Pancreas (tissue), 10 donors: ENCODE measurements at places on chromosomes 12 and 14. TPM values are rescaled to one million over a fixed set of nuclear protein-coding genes. Genes with fewer than 3 reads are reported as not detected.

DNA sequence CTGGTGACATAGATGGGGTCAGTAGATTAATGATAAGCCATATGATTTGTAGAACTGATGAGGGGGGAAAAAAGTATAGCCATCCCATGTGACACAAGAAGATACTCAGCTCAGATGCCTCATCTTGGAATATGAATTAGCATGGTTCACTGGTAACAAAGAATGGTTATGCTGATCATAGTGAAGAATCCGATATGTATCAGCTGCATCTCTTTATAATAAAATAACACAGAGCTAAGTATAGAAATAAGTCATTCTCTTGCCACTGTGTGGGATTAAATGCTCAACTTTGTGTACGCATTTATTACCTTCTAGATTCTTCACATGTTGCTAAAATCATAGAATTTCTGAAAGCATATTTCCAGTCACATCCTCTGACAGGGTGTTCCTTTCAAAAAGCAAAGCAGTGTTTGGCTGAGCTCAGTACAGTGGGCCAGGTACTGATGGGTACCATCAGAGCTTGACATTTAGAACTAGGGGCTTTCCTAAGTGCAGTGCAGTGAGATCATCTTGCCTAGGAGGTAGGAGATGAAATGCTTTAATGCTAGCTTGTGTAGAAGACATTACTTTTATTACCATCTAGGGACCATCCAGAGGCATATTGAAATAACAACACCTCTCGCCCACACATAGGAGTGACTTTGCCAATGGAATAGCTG is 256.2 kb downstream of the TMEM117 start:
- no peak for DNase-seq

The SPIC gene
- polyA plus RNA-seq: not detected

The MYO1H gene
- polyA plus RNA-seq: not detected

The REM2 gene
- 0.72 TPM for polyA plus RNA-seq

- no peak for DNase-seq
Measured at GRCh38 chr14:48748151-48748675, 838.0 kb downstream of the RPS29 start.

DNA sequence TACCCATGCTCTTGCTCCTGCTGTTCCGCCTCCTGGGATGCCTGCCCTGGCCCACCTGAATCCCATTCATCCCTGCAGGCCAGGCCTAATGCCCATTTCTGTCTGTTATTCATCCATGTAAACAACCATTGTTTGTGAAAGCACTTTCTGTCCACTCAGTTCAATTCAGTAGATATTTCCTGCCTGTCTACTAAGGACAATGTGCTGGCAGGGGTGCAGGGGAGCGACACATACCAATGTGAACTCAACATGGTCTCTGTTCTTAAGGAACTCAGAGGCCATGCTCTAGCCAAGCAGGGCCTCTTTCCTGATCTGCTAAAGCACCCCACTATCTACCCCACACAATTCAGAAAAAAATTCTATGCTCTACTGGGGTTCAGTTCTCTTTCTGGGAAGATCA is 88.5 kb upstream of the ZFP36L1 start:
- DNase-seq: no peak

The KRT80 gene
- polyA plus RNA-seq: 8.1 TPM

- DNase-seq: peak; percentile 40
Measured at GRCh38 chr14:68583548-68584280, 209.2 kb downstream of the ZFP36L1 start.

- no peak for DNase-seq
Measured at GRCh38 chr12:132364348-132364902, 35.0 kb upstream of the GALNT9 start.

GRCh38 chr12:8687846-8688601 is 9.8 kb upstream of the RIMKLB start:
- no peak for DNase-seq

The SRRM4 gene
- 0.02 TPM for polyA plus RNA-seq

GRCh38 chr12:67501362-67501761 is 147.2 kb upstream of the DYRK2 start:
- DNase-seq: no peak

GRCh38 chr12:51792417-51792816 is 56.1 kb downstream of the FIGNL2 start:
- DNase-seq: no peak

The KRT81 gene
- polyA plus RNA-seq: 0.66 TPM

DNA sequence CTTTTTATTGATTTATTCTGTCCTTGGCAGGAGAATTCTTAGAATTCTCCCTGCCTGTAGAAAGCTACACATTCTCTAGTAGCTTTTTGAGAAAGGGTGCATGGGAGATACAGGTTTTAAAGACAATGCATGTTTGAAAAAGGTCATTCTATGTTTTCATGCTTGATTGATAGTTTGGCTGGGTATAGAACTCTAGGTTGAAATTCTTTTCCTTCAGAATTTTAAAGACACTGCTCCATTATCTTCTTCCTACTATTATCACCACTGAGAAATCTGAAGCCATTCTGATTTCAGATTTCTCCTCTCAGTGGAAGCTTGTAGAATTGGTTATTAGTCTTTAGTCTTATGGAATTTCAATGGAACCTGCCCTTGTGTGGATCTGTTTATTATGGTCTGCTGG is 14.0 kb downstream of the ATF7IP start:
- DNase-seq: no peak

DNA sequence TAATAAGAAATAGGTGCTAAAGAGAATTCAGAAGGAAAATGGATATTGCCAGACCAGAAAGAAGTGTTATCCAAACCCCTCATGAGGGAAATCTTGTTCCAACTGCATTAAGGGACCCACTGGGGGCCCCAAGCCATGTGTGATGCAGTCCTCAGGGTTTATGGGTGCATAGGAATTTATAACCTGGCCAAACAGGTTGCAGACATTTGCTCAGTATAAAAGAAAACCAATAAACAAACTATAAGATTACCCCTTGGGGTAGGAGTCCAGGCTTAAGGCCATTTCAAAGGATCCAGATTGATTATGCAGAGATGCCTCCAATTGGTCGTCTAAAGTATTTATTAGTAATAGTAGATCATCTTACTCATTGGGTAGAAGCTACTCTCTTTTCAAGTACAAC is 240.9 kb upstream of the DIO3 start:
- DNase-seq: no peak

DNA sequence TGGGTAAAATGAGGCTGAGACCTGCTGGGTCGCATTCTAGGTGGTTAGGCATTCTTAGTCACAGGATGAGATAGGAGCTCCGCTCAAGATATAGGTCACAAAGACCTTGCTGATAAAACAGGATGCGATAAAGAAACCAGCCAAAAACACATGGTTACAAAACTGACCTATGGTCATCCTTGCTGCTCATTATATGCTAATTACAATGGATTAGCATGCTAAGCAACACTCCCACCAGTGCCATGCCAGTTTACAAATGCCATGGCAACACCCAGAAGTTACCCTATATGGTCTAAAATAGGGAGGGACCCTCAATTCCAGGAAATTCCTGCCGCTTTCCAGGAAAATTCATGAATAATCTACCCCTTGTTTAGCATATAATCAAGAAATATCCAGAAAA is 132.4 kb downstream of the BRMS1L start:
- DNase-seq: no peak

GRCh38 chr12:127125607-127126259 is 1141.2 kb upstream of the TMEM132C start:
- DNase-seq: no peak

DNA sequence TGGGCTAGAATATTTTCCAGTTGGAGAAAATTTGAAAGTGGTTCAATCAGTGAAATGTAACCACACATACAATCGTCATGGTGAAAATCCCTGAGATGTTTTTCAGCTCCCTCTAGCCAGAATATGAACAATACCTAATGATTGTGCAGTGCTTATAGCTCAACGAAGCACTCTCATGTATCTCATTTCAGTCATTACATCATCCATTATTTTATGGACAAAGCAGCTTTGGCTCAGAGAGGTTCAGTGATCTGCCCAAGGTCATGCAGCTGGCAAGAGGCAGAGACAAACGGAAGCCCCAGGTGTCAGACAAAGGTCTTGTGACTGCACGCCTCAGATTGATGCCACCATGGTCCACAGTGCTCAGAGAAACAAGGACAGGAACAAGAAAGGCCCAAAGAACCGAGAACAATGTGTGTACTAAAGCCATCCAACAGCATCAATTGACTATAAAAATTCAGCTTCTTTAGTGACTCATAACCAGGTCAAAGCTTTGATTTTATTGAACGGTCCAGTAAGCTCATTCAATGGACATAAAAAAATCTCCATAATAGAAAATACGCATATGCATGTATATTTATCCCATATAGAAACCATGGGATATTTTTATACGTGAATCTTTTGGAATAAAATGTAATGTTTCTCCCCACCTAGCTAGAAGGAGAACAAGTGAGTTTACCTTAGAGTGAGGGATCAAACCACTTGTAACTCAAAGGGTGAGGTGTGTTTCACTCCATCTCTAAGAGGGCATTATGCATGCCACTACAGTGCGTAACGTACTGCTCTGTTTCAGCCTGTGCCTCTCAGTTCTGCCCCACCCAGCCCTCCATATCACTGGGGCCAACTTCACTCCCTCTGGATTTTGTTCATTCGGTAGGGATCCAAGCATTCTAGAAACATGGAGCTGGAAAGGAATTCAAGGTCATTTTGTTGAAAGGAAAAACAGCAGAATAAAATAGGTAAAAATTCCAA is 141.8 kb downstream of the GRIN2B start:
- DNase-seq: no peak

DNA sequence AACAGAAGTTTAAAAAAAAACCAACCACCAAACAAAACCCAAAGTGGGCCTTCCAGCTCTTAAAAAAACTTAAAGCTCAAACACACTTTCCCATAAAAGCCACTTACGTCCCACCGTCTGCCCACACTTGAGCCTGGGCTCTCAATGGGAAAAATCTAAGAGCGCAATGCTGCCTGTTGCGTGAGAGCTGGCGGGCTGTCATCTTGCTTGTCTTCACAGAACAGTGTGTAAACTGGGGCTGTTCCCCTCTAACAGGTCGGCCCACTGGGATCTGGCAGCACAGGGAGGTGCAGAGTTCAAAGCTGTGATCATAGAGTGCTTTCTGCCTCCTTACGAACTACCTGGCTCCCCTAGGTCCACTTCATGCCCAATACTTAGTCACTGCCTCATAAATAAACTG is 80.0 kb downstream of the DICER1 start:
- no peak for DNase-seq

DNA sequence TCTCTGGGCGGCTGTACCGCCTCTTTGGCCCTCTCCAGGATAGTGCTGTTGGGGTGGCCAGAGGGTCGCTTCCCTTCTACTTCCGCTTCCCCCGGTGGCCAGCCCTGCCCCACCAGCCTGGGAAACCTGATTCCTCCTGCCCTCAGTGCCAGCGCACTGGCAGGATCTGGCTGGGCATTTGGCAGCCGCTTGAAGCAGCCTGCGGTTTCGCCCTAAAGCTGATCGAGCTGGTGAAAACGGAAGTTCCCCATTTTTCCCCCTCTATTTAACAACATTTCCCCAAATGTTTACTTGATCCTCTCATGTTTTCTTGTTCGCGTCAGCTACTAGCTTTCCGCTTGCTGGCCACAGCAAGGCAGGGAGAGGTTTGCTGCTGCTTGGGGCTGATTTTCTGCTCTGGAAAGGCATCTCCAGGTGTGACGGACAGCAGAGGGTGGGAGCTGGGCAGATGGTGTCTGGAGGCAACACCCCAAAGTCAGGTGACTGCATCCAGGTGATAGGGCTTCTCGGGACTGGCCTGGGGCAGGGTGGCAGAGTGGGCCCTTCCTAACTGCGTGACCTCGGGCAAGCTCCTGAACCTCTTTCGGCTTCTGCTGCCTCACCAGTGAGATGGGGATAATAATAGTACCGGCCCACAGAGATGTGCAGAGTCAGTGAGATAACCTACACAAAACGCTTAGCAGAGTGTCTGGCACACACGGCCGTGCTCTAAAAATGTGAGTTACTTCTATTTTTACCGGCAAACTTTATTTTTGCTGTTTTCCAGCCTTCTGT is 53.1 kb downstream of the TSPAN9 start:
- no peak for DNase-seq

The CABP1 gene
- 3.3 TPM for polyA plus RNA-seq
